Ammon's horn (tissue), 1 donor: ENCODE measurements at places on chromosomes 12 and 14.

- no peak for DNase-seq
Observed at GRCh38 chr14:93042968-93043940, 72.5 kb downstream of the ITPK1 start.

DNA sequence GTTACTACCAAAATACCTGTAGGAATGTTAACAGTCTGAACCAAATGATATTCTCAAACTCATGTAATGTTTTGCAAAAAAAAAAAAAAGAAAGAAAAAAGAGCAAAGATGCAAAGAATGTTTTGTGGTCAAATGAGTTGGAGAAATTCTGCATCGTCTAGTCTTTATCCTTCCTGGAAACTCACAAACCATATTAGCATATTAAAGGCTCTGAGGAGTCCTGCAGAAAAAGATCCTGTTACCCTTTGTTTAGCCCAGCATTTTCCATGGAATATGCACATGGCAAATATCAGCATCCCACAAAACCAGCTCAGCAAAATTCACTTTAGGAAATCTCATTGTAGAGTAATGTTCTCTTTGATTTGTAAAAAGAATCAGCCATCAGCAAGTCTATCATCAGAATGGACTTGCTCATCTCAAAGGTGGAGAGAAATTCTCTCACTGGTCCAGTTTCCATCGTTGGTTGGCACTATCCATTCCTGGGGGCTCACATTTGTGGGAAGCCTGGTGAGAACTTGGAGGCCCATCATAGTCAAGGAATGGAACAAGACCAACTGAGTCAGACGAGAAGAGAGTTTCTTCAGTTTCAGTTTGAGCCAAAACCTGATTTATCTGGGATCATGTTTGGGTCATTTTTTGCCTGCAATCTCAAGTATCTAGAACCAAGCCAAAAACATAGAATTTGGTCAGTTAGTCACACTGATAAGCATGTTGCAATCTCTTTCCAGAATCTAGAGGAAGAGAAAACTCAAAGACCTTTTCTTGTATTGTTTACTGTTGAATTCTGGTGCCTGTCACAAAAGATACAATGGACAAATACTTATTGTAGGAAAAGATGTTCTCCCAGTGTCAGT lies 129.8 kb downstream of the TBX5 start:
- no peak for DNase-seq

DNA sequence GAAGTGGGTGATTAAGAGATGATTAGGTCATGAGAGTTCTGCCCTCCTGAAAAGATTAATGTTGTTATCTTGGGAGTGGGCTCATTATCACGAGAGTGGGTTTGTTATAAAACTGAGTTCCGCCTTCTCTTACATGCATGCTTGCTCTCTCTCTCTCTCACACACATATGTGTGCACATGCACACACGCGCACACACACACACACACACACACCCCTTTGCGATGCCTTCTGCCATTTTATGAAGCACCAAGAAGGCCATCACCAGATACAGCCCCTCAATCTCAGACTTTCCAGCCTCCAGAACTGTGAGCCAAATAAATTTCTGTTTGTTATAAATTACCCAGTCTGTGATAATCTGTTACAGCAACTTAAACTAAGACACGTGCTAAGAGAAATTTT lies 5.7 kb upstream of the SLC41A2 start:
- no peak for DNase-seq

DNA sequence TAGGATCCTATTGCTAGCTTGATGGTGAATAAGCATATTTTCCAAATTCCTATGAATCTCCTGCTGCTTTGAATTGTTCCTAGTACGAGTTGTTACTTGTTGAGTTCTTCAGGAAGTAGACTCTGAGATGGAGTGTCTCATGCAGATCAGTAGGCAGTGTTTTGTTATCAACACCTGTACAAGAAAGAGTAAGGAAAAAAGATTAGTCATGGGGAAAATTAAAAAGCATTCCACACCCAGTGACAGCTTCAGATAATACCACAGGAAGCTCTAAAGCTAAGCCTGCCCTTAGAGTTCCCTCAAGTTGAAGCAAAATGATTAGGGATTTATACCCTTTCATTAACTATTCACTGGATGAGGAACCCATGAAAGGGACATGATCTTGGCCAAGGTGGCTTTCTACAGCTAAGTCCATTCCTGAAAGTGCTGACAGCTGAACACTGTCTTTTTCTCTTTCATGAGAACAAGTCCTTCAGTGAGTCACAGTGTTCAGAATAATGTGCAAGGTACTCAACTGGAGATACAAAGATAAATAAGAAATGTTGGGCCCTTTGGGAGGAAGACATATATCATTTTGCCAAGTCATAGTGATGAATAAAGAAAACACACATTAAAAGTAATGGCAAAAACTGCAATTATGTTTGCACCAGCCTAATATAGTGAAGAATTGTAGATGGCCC lies 49.1 kb downstream of the CCER1 start:
- no peak for DNase-seq

GRCh38 chr14:50399251-50400032 lies 2.8 kb upstream of the CDKL1 start:
- DNase-seq, result no peak

DNA sequence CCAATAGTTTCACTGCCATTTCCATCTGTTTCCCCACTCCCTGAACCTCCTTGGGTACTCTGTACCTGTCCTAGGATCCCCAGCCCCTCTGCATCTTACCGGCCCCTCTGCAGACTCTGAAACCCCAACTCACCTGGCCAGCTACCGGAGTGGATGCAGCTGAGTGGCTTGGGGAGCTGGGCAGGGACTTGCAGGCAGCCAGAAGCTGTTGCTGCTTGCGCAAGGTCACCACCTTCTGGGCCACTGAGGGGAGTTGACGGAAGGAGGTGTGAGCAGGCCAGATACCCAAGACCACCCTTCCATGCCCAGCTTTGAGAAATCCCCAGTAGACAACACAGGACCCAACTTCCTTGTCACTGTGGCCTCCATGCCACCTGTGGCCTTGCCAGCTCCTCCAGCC lies 6.3 kb downstream of the AGAP2 start:
- DNase-seq, result no peak

DNA sequence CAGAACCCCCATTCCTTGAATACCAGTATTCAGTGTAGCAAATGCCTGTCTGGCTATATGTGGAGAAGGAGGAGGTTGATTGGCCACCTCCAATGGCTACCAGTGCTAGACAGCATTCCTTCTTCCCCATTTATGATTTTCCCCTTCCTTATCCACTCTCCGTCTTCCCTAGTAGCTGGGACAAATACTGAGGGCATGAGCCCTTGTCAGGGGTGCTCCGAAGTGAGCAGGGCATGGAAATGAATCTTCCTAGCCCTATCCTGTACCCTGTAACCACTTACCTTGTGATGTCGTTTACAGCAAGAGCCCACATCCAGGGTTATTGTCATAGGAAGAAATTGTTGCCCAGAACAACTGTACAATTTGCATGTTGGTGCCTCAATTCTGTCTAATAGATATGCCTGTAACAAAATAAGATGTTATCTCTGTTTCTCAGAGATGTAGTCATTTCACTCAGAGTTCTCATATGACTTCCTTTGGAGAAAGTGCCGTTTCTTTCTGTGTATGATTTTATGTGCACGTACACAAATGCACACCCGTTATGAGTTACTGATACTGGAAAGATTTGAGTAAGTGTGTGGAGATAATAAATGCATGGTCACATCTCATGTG lies 423.7 kb downstream of the EGLN3 start:
- no peak for DNase-seq

DNA sequence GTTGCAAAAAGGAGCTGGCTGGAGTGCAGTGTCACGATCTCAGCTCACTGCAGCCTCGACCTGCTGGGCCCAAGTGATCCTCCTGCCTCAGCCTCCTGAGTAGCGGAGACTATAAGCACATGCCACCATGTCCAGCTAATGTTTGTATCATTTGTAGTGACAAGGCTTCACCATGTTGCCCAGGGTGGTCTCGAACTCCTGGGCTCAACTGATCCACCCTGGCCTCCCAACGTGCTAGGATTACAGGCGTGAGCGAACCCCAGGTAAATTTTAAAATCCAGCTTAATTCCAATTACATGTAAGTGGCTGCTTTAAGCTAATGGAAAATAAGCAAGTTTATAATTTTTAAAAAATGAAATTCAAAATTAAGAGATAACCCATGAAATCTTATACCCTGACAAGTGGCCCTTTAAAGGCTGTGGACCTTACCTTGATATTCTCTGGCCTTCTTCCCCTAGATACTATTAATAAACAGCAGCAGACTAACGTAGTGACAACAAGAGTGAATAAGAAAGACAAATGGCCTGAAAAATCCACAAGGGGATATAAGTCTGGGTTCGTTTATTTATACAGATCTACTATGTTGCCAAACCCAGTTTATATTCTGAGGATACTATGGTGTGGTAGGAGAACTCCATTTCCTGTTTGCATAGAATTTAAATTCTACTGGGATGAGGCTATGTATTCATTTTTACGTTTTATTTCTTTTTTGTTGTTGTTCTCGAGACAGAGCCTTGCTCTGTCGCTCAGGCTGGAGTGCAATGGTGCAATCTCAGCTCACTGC lies 25.6 kb upstream of the SLC2A3 start:
- DNase-seq, result no peak

DNA sequence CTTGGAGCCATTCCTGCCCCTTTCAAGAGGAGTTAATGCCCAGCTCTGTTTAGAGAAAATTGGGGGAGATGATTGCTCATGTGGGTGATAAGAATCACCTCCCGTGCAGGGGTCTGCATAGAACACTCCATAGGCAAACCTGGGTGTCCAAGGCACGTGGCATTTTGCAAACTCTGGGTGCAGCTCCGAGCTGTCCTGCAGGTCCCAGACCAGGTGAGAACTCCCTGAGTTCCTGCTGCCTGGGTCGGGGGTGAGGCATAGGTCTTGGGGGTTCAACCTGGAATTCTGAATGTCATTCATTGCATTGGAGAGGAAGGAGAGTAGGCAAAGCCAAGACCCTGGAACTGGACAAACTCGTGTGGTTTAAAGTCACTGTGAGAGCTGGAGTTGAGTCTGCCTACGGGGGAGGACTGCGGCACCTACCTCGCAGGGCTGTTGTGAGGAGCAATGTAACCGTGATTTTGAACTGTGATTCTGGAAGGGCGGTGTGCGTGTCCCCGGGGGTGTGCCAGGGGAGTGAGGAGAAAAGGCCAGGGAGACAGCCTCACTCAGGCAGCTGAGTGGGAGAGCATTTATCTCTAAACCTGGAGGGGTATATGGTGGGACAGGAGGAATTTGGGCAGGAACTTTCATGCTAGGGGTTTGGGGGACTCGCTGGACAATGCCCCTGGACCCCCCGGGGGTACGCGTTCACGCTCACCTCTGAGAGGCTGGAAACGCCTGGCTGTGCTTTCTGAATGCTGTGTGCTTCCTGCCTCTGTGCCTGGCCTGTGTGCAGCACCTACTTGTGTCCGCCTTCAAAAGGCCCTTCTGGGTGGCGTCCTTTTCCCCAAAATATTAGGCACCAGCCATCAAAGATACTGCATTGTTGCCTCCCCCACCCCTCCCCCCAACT lies 30.4 kb downstream of the MEG3 start:
- DNase-seq, result no peak

DNA sequence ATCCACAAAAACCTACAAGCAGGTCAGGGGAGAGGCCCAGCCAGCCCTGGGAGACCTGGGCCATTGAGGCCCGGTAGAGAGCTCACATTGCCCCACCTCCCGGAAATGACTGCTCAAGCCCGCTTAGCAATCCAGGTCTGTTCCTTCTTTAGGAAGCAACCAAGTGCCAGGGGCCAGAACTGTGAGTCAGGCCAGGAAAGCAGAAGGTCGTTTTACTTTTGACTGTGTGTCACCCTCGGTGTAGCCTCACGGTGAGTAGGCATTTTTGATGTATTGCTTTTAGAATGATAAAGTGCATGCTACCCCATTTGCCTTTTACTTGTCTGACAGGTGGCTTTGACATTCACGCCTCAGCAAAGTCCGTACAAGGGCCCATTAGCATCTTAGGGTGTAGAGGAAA lies 25.4 kb upstream of the PWP1 start:
- DNase-seq, result no peak

DNA sequence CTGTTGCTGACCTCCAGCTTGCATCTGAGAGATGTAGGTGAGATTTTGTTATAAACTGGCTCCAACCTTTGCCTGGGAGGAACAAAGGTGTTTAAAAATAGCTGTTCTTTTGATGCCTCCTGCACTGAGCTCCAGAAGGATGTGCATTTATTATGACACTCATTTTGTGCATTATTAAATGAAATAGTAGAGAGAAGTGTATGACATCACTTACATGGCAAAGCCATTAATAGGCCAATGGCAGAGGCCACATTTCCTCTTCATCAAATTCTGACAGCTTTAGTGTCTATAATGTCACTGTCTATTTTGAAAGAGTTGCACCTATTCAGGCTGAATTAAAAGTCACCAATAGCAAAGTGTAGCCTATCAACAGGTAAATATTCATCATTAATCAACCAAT lies 564.6 kb downstream of the FLRT2 start:
- DNase-seq, result no peak

GRCh38 chr12:21580748-21581516 lies 23.7 kb downstream of the GYS2 start:
- DNase-seq, result no peak

DNA sequence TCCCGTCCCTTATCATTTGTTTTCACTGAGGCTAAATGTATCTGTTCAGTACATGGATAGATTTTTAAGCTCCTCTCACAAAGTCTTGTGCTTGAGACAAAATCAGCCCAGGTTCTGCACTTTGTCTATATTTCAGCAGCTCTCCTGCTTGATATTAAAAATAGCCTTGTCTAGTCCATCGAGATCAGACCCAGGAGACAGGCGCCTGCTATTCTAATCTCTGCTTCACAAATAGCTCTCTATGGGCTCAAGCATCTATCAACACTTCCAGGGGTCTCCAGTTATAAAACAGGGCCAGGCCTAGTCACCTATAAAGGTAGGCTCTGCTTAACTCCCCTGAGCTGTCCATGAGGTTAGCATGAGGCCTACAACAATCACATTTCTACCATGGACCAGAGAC lies 62.5 kb downstream of the ZFP36L1 start:
- no peak for DNase-seq

DNA sequence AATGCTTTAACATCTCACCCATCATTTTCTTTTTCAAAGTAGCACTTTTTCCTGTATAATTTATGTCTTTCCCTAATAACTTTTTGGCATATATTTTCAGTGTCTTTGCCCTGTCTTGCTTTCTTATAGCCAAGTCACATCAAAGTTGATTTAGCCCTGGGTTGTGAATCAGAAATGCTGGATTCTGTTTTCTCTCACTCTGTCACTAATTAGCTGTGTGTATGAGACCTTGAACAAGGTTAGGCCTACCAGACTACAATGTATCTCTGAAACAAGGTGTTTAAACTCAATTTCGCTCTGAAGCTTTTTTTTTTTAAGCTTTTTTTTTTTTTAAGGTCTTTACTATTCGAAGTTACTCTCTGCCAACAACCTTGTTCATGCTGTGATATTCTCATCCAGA lies 25.7 kb downstream of the CNOT2 start:
- DNase-seq, result no peak

GRCh38 chr12:90909069-90909770 lies 45.8 kb downstream of the CCER1 start:
- DNase-seq, result peak; percentile 37

GRCh38 chr12:116601933-116602810 lies 43.0 kb downstream of the MAP1LC3B2 start:
- DNase-seq, result no peak

DNA sequence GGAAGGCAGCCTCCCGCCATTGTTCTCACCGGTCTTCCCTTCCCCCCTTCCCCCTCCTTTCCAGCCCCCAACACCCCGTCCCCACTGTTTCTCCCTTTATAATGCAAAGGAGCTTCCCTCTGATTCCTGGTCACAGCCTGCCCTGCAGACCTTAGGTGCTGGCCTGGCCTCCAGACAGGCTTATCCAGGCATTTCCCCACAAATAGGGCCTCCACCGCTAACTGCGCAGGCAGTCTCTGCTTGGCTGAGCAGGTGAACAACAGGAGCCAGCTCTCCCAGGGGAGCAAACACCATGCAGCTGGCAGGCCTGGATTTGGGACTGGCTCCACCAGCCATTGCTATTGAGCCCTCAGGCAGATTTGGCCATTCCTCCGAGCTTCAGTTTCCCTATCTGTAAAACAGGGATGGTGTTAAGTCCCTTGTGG lies 46.0 kb downstream of the SMIM41 start:
- DNase-seq, result no peak
